ENCODE measurements at places on chromosomes 12 and 14. TPM values are rescaled to one million over a fixed set of nuclear protein-coding genes. Genes with fewer than 3 reads are reported as not detected.
A peak's percentile ranks its signal among the peaks of the same experiment; 100 is the strongest.

The TTC6 gene
- 1.3 TPM for total RNA-seq

DNA sequence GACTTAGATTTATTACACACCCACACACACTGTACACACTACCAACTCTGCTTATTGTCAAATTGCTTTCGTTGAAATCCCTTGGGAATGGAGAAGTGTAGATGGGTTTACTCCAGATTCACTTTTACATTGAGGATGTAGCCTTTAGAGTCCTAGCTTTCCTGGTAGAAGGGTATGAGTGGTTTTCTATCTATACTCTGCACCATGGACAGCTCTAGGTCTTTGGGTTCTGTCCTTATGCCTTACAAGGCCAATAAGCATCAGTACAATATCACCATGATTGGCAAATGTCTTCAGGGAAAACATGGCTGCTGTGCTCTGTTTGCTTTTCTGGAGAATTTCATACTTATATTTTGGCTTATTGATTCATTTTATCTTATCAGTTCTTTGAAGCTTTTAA is 1063.9 kb downstream of the SLC6A15 start:
- ATAC-seq: no peak

The TESPA1 gene
- total RNA-seq: 0.68 TPM

DNA sequence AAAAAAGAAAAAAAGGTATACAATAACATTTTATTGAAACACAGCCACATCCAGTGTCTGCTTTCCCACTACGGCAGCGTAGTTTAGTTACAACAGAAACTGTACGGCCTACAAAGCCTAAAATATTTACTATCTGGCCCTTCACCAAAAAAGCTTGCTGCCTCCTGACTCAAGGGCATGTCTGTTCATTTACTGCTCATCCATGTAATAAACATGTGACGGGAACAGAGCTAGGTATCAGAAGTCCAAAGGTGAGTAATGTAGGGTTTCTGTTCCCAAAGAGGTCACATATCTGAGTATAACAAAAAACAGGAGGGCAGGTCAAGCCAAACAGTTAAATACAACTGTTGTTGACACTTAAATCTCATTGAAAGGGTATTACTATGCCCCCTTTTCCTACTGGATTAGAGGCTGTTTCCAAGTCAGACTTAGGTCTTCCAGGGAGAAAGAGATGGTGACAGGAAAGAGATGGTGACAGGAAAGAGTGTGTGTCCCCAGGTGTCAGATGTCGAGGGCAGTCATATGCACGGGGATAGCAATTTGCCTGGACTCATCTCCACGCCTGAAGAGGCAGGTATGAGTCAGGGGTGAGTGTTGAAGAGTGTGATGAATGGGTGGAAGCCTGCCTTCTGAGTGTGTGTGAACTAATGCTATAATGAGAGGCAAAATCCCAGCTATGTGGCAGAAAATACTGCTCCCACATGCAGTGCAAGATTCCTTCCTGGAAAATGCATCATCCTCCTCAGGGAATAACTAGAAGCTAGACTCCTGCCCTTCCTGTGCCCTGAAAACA is 77.7 kb downstream of the MAP3K9 start:
- ATAC-seq: peak; percentile 66

DNA sequence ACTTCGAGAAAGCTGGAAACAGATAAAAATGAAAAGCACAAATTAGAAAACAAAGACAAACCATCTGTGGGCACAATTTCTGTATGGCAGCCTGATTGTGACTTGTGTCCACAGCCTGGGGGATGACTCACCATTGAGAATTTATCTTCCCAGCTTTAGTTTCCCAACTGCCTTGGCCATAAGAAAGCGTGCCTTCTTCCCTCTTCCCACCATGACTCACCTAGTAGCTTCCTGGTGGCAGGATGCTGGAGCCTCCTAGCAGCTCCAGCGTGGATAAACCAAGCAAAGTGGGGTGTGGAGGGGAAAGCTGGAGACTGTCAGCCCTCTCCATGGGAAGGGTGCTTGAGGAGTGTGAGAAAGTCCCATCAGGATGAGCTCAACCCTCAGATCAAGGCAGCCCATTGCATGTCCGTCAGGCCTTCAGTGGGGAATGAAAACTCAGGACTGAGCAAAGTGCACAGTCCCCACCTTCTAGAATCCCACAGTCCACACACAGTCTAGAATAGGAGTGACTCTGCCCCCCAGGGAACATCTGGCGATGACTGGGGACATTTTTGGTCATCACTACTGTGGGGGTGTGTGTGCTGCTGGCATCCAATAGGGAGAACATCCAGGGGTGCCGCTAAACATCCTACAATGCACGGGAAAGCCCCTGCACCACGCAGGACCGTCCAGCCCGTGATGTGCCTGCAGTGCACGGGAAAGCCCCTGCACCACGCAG is 22.4 kb upstream of the SERPINA6 start:
- ATAC-seq: peak; percentile 23

The HPD gene
- 0.28 TPM for total RNA-seq

- ATAC-seq: peak; percentile 3
Measured at GRCh38 chr14:96039633-96040311, 610 bp downstream of the C14orf132 start.

DNA sequence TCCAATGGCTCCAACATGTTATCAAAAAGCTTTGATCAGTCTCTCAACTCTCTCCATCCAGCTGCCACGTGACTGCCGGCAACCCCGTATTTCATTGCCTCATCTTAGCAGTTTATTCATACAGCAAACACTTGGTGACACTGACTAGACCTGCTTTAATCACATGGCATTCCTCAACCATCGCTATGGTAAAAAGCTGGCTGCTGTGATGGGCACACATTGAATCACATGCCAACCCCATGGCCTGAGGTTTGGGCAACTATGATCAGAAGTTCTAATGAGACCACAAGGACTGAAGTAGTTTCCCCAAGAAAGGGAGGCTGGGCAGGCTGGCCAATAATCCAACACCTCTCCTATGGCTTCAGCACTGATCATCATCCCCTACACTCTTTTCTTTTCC is 40.6 kb upstream of the TAS2R42 start:
- ATAC-seq: no peak

DNA sequence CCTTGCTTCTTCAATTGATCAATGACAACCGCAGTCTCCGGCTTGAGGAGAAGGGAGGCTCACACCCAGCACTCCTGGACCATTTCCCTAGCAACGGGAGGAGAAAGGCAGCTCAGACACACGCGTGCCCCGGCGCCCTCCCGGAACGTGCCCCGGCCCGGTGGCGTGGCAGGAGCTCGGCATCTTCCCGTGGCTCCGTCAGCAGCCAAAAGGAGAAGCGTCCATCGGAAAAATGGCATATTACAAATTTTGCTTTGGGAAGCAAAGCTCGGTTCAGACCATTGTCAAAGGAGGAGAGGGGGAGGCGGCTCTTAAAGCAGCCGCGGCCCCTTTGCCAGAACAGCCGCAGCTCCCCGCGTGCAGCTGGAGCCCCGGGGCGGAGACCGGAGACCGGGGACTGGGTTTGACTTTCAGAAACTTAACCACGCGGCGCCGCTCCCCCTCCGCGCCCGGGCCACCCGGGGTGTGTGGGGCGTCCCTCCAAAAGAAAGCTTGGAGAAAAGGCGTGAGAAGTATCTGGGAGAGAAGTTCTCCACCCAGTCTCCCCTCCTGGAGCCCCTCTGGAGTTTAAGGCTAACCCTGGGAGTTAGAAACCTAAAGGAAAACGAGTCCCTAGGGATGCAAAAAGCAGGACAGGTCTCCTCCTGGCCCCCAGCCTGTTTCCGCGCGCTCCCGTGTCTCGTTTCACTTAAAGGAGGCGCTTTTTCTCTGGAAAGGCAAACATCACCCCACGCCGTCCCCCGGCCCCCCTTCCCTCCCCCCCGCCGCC is 545 bp downstream of the PPFIA2 start:
- ATAC-seq: no peak

The PSME2 gene
- total RNA-seq: 116 TPM

- no peak for ATAC-seq
Measured at GRCh38 chr14:27253966-27254365, 656.1 kb upstream of the NOVA1 start.

GRCh38 chr12:65343801-65344200 is 65.3 kb downstream of the MSRB3 start:
- ATAC-seq: no peak

The GOLGA5 gene
- 24.9 TPM for total RNA-seq

DNA sequence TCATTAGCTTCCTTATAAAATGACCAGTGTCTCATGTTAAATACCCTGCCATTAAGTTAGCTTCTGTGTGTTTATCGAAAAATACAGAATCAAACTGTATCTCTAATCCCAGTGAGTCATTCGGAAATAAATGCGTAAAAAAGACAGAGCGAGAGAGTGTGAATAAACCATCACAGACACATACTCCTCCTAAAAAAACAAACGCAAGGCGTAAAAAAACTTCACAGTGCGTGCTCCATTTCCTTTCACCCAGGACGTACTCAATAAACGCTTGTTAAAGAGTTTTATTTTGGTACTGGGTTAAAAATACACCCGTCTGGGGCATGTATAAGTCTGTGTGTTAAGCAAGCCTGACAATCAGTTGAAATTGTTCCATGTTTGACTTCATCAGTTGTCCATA is 58.8 kb upstream of the ISM2 start:
- no peak for ATAC-seq

GRCh38 chr12:106601031-106601430 is 18.2 kb downstream of the RFX4 start:
- ATAC-seq: no peak

The AKAP3 gene
- total RNA-seq: 0.32 TPM
